ENCODE measurements at places on chromosomes 16 and 17.

DNA sequence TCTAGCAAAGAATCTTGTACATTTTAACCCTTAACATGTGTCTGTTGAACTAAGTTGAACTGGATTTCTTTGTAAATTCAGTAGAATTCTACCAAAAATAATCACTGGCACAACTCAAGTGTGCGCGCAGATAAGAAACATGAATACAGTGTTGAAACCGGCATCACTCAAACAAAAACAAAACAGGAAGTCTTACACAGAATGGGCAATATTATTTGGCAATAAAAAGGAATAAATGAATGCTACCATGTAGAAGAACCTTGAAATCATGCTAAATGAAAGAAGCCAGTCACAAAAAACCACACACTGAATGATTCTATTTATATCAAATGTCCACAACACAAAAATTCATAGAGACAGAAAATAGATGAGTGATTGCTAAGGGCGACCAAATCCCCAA is 102.9 kb upstream of the ZFHX3 start:
- DNase-seq = no peak

DNA sequence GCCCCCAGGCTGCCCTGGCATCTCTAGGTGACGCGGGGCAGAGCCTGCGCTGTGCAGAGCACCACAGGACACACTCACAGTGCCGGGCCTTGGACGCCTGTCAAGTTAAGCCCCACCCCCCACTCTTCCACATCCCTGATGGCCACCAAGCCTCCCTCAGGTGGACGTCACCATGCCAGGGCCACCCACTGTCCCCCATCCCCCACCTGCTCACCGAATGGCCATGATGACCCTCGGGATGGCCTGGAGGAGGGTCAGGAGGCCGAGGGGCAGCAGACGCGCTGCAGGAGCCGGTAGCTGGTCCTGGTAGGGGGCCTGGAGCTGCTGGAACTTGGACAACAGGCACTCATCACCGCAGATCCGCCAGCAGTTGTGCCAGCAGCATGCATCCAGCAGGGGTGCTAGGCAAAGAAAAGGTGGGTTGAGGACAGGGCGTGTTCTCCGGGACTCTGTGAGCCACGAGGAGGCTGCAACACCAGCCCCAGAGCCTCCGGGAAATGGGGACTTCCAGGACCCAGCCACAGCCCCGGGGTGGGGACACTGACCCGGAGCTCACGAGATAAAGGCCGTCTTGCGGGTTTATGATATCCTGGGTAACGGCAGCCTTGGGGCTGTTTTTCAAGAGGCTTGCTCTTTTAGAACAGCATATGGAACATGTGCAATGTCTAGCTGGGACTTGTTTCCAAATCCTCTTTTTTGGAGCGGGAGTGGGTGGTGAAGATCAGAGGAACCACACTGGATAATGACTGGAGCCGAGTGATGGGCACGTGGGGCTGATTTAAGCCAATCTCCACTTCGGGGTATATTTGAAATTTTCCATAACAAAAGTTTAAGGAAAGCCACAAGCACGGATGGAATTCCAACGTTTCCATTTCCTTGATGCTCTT is 11.4 kb downstream of the C16orf95 start:
- DNase-seq = no peak

GRCh38 chr17:34998205-34998604 is 17.9 kb downstream of the LIG3 start:
- DNase-seq = no peak

GRCh38 chr17:17358866-17359265 is 55.7 kb downstream of the NT5M start:
- DNase-seq = no peak

DNA sequence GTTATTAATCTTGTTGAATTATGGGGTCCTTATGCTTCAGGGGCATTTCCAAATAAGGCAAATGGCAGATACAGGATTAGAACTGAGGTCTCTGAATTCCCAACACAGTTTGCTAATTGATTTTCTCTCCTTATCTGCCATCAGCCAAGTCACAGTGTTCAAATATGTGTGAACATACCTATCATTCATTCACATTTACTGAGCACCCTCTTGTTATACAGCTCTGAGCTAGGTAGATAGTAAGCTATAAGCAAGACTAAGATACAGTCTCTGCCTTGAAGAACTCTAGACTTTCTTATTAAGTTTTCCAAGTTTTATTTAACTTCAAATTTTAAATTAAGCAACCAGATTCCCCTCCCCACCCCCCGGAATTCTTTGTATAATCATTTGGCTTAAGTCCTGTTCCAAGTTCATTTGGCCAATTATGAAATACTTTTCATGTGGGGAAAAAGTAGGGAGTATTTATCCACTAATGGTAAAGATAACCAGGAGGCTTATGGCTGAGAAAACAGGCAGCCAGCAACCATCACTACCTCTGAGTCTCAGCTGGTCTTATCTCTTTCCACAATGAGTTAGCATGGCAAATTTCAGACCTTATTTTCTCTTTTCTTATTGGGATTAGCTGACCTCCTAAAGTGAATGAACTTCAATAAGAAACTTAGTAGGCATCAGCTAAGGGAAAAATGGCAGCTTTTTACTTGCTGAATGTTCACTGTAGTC is 31.4 kb upstream of the CORO6 start:
- DNase-seq = no peak

GRCh38 chr16:84115919-84116719 is 623 bp downstream of the MBTPS1 start:
- DNase-seq = no peak

DNA sequence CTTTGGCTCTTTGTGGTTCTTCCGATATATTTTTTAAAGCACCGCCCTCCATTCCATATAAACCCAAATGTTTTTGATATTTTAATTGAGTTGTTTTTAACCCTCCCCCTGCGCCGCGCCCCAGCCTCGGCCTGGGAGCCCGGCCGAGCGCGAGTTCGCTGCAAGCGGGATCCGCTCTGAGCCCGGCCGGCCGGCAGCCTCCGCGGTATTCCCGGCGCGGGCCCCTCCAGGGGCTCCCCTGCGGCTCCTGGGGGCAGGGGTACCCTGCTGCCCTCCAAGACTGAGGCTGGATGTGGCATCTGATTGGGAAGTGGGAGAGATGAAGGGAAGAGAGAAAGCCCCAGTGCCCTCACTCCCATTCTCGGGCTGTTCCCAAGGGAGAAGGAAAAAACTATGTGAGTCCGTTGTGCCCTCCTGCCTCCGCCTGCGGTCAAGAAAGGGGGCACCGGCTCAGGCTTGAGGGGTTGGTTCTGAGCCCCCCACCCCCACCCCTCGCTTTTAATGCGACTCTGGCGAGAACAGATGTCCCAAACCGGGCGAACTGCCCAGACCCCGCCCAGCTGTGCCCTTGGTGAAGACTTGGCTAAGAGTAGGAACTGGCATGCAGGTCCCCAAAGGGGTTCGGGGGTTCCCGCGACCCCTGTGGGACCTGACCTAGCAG is 8.6 kb downstream of the NEUROD2 start:
- no peak for DNase-seq

DNA sequence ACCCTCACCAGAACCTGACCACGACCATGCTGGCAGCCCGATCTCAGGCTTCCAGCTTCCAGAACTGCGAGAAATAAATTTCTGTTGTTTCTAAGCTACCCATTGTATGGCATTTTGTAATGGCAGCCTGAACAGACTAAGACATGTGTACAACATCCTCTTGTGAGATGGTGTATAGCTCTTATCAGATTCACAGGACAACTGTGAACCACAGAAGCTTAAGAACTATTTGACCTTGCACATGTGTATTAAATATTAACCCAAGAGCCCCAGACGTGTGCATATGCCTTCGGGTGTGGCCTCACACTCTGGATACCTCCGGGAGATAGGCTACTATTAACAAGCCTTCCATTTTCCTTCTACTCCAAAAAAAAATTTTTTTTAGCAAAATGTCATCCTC is 248.9 kb downstream of the SLC39A11 start:
- DNase-seq = no peak

DNA sequence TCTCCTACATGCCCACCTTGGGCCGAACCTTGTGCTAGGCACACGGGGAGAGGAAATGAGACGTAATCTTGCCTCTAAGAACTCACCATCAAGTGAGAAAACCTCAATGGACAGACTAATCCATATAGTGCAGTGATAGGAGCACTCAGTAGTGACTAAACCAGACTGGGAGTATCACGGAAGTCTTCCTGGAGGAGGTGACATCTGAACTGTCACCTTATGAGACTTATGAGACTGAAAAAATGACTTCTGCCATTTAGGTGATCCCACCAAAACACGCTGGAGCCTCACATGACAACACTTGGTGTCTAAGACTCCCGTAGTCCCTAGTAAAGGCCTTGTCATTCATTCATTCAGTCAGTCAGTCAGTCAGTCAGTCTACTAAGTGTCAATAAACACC is 27.3 kb upstream of the MRTFB start:
- DNase-seq = no peak

DNA sequence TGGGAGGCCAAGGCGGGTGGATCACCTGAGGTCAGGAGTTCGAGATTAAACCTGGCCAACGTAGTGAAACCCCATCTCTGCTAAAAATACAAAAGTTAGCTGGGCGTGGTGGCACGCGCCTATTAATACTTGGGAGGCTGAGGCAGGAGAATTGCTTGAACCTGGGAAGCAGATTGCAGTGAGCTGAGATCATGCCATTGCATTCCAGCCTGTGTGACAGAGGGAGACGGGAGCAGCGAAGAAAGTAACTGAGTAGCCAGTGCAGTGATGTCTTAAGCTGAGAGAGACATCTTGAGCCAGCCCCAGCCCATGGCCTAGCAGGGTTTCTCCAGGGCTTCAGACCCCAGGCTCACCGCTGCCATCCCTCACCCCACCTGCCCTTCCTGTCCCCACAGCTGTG is 9.8 kb upstream of the SMIM5 start:
- DNase-seq = no peak

GRCh38 chr16:15811481-15812400 is 45.1 kb downstream of the MYH11 start:
- DNase-seq = peak; percentile 54

DNA sequence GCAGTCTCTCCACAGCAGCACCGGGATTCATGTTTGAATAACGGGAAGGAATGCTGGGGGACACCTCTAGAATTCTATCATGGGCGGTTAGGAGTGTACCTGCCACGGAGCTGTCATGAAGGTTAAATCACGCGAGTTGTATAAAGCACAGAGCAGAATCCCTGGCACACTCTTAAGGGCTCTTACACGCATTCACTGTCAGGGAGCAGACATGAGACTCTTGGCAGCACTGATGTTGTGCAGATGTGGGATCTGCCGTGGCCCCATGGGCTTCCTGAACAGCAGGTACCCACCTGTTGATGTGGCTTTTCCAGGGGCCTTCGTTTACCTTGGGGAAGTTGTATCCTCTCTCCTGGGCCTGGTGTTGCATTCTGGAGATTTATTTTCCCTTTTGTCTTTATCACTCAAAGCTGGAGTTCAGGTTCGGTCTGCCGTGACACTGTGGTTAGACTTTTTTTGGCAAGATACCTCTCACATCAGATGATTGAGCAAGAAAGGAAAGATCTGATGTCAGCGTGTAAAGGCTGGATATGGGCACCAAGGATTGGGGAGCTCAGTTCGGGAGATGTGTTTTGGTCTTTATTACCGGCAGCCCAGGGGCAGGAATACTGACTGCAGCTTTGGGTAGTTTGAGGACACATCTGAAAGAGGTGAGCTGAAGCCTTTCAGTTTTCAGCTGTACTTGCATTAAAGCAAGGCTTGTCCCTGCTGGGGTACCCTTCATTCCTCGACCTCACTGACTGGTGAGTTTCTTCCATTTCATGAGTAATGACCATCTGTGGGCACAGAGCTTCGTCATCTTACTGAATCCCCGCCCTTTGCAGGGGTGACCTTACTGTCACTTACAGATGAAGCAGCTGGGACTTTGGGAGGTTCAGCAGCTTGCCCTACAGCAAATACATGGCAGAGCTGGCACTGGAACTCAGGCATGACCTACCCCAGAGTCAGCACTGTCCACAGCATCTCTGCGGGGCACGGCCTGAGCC is 19.3 kb downstream of the KNOP1 start:
- DNase-seq = no peak

GRCh38 chr16:20073203-20074098 is at the start of gene GPR139:
Gene GPR139, minus strand, starts transcription at chr16:20073890. Its CDS starts 274 bp downstream, at chr16:20073616.
- DNase-seq = no peak

DNA sequence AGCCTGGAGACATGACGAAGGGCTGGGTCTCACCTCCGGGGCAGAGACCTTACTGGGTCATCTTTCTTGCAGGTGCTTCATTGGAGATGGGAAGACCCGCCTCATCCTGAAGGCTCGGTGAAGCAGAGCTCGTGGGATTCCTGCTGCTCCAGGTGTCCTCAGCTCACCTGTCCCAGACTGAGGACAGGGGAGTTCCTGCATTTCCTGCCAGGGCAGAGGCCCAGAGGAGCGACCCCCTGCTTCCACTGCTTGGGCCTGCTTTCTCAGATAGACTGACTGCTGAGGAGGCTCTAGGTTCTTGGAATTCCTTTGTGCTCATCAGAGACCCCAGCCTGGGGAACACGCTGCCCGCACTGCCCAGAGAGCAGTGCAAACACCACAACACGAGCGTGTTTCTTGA is 11.6 kb downstream of the AQP8 start:
- DNase-seq = no peak

DNA sequence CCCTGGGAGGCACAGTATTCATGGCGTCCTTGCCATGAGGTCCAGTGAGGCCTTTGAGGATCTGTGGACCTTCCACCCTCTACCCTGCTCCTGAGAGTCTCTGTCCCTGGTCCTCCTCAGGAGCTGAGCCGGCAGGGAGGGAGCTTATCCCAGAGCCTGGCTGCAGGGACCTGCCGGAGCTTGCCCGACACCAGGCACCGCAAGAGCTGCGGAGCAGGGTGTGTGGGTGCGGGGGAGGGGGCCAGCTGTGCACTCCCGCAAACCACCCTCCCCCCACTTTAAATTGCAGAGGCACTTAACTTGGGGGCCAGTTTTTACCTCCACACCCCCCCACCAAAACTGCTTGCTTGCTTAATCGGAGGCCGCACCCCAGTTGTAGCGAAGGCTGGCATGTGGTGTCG is 609 bp upstream of the ZNF750 start:
- no peak for DNase-seq

DNA sequence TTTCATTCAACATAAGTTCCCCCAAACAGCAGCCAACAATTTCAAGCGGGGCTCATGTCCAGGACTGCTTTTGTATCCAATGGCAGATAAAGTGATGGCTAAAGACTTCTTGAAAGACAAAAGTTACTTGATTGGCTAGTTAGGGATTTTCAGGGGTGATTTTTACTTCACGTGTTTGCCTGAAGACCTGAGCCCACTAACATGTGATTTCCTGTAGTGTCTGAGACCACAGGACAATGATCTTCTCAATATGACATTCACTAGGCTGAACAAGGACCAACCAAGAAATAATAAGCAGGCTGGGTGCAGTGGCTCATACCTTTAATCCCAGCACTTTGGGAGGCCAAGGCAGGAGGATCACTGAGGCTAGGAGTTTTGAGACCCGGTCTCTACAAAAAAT is 10.4 kb downstream of the TVP23A start:
- no peak for DNase-seq
